Mesenteric fat pad (tissue), 1 donor: ENCODE measurements at places on chromosomes 5 and 9. TPM values are rescaled to one million over a fixed set of nuclear protein-coding genes. Genes with fewer than 3 reads are reported as not detected.

Gene GRIN1
- total RNA-seq: not detected

Gene PCDHA6
- 0.32 TPM for total RNA-seq

Gene CDH9
- total RNA-seq: not detected

Gene INSL6
- total RNA-seq: not detected

Gene FAM81B
- total RNA-seq: not detected

Gene SLC44A1
- total RNA-seq: 35.3 TPM

Gene RELL2
- total RNA-seq: 1.5 TPM

Gene MSX2
- total RNA-seq: 1.8 TPM

Gene PCDHAC1
- total RNA-seq: 0.61 TPM

Gene UBLCP1
- 20.6 TPM for total RNA-seq

Gene TCERG1
- total RNA-seq: 55.0 TPM

Gene ZFP37
- total RNA-seq: 2.0 TPM

Gene SLC4A9
- total RNA-seq: 0.22 TPM

Gene LMX1B
- 0.77 TPM for total RNA-seq

- no peak for DNase-seq
Observed at GRCh38 chr9:38309324-38310195, 82.9 kb upstream of the ALDH1B1 start.

DNA sequence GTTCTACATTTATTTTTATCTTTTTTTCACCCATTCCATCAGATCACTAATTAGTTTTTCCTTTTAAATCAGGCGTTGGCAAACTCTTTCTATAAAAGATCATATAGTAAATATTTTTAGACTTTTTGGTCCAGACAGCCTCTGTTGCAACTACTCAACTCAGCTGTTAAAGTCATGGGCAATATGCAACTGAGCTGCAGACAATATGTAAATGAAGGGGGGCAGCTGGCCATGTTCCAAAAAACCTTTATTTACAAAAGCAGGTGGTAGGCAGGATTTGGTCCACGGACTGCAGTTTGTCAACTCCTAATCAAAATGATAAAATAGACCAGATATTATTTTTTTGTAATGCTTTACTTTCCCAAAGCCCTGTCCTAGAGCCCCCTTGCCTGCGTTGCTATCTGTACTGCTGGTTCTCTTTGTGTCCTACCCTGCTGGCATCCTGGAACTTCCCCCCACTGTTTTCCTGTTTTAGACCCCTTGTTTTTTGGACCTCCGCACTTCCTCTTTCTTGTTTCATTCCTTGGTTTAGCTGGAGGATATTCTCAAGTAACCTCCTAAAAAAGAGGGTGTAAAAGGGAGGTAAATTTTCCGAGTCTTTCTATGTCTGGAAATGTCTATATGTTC is 24.7 kb upstream of the TNFSF8 start:
- DNase-seq: no peak

DNA sequence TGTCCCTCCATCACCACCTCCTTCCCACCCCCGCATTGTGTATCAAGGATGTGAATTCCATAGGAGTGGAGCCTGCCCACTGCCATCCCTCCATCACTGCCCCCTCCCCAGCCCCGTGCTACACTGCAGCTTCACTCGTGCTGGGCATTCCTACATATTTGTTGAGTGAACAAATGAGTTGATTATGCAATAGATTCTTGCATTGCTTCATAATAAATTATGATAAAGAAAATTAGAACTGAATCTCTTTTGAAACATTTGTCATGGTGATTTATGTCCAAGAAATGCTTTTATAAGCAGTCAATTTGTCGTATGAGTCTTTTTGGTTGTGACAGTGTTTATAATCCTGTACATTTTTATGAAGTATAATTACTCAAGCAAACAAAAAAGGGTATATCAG is 83.2 kb downstream of the IRX1 start:
- DNase-seq: no peak

- DNase-seq: no peak
Observed at GRCh38 chr5:84478603-84479002, 93.9 kb upstream of the EDIL3 start.

DNA sequence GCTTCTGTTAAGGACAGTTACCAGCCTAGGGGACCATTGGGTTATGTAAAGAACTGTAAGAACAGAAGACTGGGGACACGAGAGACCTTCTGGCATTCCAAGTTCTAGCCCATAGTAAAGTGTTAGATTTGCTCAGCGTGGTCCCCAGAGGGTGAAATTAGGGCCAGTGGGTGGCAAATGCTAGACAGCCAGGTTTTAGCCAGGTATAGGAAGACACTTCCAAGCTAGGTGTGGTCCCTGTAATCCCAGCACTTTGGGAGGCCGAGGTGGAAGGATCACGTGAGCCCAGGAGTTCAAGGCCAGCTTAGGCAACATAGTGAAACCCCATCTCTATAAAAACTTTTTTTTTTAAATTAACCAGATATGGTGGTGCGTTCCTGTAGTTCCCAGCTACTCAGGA is 34.3 kb downstream of the ATPSCKMT start:
- no peak for DNase-seq

DNA sequence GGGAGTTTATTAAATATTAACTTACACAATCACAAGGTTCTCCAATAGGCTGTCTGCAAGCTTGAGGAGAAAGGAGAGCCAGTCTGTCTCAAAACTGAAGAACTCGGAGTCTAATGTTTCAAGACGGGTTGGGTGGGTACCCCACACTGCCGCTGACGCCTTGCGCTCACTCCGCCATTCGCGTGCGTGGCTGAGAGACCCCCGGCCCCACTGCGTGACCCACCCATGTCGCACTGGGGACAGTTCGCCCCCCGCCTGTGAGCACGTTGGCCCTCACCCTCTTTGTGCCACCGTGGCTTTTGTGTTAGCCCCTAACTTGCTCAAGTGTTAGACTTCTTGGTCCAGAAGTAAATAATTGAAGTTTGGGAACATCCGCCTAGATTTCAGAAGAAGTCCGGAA is 270.0 kb upstream of the ITGA1 start:
- no peak for DNase-seq

DNA sequence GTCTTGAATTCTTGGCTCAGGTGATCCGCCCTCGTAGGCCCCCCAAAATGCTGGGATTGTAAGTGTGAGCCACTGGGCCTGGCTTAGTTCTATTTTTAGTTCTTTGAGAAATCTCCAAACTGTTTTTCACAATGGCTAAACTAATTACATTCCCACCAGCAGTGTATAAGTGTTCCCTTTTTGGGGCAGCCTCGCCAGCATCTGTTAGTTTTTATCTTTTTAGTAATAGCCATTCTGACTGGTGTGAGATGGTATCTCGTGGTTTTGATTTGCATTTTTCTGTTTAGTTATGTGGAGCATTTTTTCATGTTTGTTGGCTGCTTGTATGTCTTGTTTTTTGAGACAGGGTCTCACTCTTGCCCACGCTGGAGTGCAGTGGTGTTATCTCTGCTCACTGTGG is 28.2 kb downstream of the CNOT6 start:
- no peak for DNase-seq

GRCh38 chr5:80192507-80193241 is 63.2 kb downstream of the SERINC5 start:
- no peak for DNase-seq

- no peak for DNase-seq
Observed at GRCh38 chr5:116861666-116862065, 287.0 kb upstream of the SEMA6A start.

GRCh38 chr9:130197888-130198287 is 25.7 kb downstream of the NCS1 start:
- DNase-seq: no peak

DNA sequence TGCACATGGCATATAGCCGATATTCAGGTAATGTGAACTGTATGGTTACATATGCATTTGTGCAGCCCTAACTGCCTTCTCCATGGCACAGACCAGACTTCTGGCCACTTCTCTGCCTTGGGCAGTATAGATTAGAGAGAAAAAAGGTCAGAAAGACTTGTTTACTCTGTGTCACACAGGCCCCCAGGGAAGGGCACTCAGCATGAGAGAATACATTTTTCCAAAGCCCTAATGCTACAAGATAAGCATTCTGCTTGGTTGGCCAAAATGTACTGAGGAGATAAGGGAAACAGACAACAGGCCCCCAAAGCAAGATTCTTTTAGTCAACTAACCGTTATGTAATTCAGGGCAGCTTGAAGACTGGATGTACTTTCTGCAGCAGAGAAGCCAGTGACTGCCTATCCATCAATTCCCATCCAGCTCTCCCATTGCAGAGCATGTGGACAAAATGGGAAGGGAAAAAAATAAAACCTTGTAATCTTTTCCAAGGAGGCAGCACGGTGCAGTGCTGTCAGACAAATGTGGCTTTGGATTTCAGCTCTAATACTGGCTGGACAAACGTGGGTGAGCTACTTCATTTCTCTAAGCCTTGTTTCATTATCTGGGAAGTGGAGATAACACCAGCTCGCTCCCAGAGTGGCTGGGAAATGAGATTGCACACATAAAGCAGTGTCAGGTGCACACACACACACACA is 205.9 kb downstream of the NSG2 start:
- DNase-seq: no peak

DNA sequence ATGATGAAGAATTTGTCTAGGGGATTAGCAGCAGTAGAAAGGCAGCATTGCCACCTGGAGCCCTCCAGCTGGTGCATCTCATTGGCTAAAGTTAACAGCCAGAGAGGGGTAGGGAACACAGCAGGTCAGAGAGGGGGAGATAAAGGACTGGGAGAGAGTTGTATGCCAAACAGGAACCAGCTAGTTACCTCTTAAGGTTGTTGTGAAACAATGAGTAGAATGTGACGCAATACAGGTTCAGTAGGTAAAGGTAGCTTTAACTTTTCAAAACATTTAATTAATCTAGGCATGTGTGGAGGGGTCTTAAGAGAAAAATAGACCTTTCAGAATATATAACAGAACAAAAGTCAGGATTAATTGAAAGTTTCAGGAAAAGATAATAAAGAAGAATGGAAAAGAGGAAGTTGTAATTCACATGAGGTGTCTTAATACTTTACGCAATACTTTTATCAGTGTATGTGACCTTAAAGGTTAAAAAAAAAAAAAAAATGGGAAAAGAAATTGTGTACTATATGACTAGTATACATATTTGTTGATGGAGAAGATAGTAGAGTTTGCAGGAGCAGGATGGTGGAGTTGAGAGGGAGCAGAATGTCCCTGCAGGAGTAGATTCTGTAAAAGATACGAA is 14.3 kb downstream of the FBXO38 start:
- no peak for DNase-seq

DNA sequence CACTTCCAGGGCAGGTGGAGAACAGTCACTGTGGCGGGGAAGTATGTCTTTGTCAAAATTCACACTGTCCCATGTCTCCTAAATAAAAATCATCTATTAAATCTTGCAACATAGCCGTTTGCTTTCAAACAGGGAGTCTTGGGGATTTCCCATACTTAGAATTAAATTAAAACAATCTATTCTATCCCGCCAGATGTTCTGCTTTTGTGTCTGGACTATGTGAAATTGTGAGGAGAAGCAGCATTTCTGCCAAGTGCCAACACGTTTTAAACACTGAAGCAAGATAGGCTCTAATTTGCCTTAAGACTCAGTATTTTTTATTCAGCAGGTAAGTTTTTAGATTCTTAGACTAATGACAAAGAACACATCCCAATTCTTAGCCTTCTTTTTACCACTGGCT is 73.7 kb downstream of the SPATA31C2 start:
- DNase-seq: no peak

GRCh38 chr9:3495855-3496254 is 29.9 kb downstream of the RFX3 start:
- no peak for DNase-seq

DNA sequence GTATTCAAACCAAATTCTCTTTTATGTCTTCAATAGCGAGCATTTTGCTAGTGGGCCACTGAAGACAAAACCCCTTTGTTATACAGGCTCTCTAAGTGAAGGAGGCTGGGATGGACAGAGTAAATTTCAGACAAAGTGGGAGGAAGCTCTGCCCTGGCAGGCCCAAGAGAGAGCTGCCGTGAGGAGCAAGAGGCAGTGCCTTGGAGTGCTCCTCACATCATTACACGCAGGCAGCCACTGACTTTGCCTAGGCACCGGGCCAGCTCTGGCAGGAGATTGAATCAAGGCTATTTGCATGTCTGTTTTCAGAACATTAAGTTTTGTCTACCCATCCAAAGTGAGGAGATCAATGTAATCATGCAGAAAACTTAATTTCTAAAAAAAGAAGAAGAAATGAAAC is 167.7 kb downstream of the CCDC192 start:
- DNase-seq: no peak

GRCh38 chr5:150061538-150061995 is 24.8 kb downstream of the CSF1R start:
- DNase-seq: peak; percentile 77

- DNase-seq: no peak
Observed at GRCh38 chr9:6471231-6471850, 58.3 kb downstream of the UHRF2 start.

GRCh38 chr5:172123269-172123692 is 64.7 kb downstream of the STK10 start:
- no peak for DNase-seq
